ENCODE measurements at places on chromosomes 5 and 9. TPM values are rescaled to one million over a fixed set of nuclear protein-coding genes. Genes with fewer than 3 reads are reported as not detected.

Gene ANKH
- total RNA-seq: 44.6 TPM

Gene SPINK4
- not detected for total RNA-seq

Gene HK3
- 21.2 TPM for total RNA-seq

Gene CDH18
- not detected for total RNA-seq

Gene FBXO10
- 6.7 TPM for total RNA-seq

Gene FOXD4
- total RNA-seq: 0.60 TPM

Gene C9orf50
- 1.1 TPM for total RNA-seq

Gene C1QTNF2
- 2.8 TPM for total RNA-seq

DNA sequence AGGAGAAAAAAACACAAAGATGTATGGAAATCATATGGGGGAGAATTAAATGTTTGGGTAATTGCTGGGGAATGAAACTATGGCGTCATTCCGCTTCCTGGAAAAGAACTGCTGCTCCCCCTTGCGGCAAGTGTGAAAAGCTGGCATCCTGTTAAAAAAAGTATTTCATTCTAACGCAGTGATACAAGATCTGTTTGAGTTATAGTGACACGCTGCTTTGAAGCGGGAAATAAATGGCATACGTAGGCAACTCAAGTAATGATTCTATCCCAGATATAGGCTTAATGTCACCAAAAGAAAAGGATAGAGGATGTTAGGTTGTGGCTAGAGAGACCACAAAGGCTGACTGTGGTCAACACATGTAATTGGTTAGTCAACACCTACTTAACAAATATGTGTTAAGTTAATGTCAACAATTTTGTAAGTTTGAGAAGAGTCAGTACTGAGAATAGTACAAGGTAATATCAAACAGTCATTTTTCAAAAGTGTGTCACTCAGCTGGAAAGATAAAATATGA is 70.2 kb upstream of the ALDH1A1 start:
- peak; percentile 81 for DNase-seq

DNA sequence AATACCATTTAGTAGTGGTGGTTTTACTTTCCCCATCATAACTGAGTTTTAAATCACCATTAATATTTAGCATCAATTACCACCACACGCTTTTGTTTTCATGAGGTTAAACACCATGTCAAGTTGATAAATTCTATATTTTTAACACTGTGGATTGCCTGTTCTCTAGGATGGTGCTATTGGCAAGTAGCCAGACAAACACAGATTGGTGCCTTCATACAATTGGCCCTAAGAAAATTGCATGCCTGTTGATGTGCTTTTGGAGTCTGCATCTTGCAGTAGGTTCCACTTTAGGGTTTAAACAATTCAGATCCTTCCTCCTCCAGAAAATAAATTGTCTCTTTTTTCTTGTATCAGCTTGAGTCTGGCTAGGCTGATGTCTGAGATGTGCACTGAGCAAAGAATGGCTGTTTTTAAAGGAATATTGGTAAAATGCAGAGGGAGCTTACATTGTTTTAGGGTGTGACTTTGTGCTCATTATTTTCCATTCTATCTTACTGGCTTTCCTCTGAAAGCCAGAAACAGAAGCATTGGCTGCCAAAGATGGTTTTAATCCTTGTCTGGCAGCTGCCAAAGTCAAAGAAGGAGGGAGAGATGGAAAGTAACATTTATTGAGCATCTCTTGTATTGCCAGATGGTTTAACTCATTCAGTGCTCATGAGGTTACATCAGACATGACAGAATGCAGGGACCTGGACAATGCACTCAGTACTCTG is 19.6 kb upstream of the MAN2A1 start:
- DNase-seq: no peak

DNA sequence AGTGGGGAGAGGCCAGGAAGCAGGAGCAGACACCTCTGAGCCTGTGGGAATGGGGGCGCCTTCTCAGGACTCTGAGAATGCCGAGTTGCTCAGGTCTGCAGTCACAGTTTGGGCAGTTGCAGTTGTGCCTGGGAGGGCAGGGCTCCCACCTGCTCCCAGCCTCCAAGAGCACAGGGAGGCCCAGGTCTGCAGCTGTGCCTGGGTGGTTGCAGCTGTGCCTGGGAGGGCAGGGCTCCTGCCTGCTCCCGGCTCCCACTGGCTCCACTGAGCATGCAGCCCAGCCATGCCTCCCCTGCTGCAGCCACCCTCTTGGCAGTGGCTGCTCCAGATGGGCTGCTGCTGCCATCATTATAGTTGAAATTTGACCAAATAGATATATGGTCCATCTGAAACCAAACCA is 1062.8 kb upstream of the ACO1 start:
- no peak for DNase-seq

DNA sequence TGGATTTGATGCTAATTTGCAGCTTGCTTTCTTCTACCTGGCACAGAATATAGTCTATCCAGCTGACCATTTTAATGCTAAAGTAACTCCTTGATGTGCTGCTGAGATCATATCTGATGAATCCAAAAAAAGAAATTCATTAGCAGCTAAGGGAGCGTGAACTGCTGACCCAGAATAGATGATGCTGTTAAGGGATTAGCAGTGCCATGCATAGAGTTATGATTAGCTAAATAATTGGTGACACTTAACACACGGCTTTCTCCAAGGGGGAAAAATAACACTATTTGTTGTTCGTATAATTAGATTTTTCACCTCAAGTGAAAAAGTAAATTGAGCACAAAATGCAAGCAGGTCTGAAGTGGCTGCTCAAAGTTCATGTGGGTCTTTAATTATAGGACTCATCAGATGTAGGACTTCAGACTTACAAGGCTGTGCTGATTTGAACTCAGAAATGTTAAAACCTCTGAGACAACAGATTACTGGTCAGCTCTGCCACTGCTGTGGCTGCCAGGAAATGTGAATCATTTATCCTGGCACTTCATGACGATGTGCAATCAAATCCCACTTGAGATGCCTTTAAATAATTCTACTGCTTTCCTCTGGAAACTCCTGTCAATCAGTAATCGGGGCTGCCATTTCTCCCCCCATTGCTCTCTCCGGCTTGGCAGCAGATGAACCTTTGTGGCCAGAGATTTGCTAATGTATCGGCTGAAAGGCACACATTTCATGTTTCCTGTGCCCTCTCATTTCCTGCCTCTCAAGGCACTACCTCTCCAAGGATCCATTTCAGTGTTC is 291.6 kb upstream of the C9orf72 start:
- DNase-seq: no peak

GRCh38 chr5:58579781-58580180 is 3.1 kb upstream of the RAB3C start:
- no peak for DNase-seq

DNA sequence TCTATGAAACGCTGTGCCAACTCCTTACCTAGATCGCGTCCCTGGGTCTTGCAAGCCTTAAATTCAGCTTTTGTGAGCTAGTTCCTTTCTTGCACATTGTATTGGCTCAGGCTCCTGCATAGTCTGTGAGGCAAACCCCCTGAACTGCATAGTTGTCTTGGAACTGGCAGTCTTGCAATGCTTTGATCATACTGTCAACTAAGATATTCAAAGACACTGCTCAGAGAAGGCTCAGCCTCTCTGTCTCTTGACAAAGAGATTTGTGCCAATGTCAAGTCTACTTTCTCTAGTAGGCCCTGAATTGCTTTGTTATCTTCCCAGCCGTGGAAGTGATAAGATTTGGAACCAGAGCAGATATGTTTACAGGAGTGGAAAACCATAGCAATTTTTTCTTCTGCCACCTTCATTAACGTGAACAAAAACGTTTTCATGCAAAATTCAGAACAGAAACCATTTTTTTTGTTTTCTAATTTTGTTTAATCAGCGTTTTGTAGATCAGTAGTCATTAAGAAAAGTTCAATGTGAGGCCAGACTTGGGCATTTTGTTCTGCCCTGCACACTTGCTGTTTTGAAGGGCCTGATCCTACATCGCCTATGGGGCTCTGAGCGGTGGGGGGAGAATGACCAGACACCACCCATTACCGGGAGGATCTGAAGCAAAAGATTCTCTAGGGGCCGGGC is 27.6 kb upstream of the ENTREP1 start:
- DNase-seq: no peak

DNA sequence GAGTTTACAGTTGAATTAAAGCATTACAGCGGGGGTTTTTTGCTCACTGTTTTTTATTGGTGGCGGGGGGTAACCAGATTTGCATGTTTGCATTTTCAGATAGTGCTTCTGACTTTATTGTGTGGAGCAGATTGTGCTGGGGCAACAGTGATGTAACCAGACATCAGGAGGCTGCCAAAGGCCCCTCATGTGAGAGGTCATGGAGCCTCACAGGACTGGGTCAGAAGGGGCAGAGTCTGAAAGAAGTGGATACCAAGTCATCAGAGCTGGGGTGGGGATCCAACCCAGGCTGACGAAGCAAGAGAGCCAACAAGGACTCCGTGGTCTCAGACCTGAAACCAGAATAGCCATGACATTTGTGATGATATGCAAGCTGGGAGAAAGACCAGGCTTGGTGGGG is 259.4 kb upstream of the TAS2R1 start:
- DNase-seq: no peak

DNA sequence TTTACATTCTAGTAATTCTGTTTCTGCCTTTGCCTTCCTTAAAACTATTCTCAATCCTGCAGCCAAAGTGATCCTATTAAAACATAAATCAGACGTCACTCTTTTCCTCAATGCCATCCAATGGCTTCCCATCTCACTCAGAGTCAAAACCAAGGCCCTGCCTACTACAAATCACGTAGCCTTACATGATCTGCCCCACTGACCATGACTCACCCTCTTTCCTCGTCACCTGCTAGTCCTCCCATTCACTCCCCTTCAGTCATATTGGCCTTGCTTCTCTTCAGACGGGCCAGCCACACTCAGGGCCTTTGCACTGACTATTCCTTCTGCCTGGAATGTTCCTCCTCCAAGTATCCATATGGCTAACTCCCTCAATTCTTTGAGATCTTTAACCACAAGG is 39.0 kb upstream of the DMXL1 start:
- no peak for DNase-seq

GRCh38 chr9:129160712-129161533 is 17.1 kb downstream of the IER5L start:
- no peak for DNase-seq
